ENCODE measurements at places on chromosomes 1 and 21. TPM values are rescaled to one million over a fixed set of nuclear protein-coding genes. Genes with fewer than 3 reads are reported as not detected.

The SPRTN gene
- total RNA-seq, result 19.7 TPM

The MORC3 gene
- total RNA-seq, result 20.2 TPM

The GABRD gene
- total RNA-seq, result not detected

The AKR7A3 gene
- 2.2 TPM for total RNA-seq

DNA sequence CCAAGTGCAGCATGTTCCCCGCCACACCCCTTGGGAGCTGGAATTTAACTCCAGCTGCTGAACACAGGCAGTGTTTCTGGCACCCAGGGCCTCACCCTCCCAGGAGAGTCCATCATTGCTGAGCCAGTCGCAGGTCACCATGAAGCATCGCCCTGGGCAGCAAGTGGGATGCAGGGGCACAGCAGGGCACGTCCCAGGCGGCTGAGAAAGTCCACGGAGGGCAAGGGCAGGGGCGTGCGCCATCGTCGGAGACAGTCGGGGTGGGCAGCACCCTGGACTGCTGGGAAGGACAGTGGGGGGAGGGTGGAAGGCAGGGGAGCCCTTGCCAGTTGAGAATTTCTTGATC lies 69.2 kb upstream of the PDE9A start:
- DNase-seq, result no peak

GRCh38 chr1:226874579-226875425 lies 4.4 kb downstream of the PSEN2 start:
- DNase-seq, result no peak

DNA sequence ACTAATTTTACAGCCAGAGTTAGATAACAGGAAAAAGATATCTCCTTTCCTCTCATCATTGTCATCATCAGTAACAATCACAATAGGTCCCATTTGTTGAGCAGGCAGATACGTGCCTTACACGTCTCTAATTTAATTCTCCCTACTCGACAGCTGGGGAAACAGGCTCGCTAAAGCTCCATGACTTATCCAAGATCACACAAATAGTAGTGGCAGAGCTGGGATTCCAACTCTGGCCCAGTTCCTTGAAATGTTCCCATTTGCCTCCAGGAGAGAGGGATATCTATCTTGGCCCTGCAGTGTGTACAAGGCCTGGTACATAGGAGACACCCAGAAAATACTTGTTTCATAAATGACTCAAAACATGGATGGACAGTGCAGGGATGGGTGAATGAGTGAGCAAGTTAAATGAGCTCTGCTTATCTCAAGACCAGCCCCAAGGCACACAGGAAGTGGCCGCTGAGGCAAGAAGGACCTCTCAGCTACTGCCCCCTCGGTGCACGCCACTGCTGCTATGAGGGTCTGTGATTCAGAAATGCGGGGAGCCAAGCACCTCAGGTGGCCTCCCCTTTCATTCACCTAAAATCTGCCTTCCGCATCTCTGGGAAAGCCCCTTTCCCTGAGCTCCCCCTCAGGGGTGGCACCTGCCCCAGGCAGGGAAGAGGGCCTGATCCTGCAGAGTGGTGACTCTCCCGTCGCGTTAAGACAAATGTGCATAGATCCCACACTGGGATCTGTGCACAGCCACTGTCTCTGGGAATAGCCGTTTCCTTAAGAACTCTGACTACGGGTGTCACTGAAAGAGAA lies 3.6 kb downstream of the KCNN3 start:
- DNase-seq, result no peak

- DNase-seq, result no peak
Observed at GRCh38 chr1:212782422-212783154, 9.0 kb downstream of the NSL1 start.

- no peak for DNase-seq
Observed at GRCh38 chr1:217196616-217197015, 434.3 kb downstream of the GPATCH2 start.

DNA sequence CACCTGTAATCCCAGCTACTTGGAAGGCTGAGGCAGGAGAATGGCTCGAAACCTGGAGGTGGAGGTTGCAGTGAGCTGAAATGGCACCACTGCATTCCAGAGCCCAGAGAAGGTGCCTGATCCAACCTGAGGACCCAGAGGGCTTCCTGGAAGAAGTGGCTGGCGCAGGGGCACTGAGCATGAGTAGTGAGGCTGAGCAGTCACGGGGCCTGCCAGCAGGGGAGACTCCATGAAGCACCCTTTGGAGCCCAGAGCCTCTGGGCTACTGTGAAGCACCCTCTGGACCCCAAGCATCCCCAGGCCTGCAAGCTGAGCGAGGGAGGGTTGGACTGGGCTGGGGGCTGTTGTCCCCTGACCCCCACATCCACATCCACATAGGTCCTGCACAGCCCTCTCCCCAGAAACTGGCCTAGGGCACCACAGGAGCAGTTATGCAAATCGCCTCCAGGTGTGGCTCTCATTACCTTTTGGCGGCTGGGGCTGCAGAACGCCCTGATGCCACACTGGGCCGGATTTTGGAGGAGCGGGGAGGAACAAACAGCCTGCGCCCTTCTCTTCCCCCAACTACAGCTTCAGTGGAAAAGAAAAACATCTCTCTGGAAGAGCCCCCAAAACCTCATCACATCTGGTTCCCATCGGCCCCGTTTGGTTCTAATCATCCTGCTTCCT lies 78.2 kb upstream of the TARDBP start:
- no peak for DNase-seq

GRCh38 chr1:13775916-13776315 lies 75.9 kb downstream of the PRDM2 start:
- DNase-seq, result no peak

All from Calu3 (cell line).